ENCODE measurements at places on chromosomes 5 and 9.

- DNase-seq = no peak
- H3K4me1 ChIP-seq = peaks cover 2% of the 10 kb centered on the region
- peaks cover 3% of the 10 kb centered on the region for H3K36me3 ChIP-seq
- no peak overlapping the region for H3K4me3 ChIP-seq
Measured at GRCh38 chr9:110432253-110432652, 94.6 kb upstream of the TXNDC8 start.

GRCh38 chr5:132389585-132390286, 20.2 kb downstream of the SLC22A5 start:
- peak overlapping the region; percentile 39 for H3K4me3 ChIP-seq
- peak; percentile 97 for DNase-seq
- no peaks in the 10 kb centered on the region for H3K27me3 ChIP-seq
- H3K4me1 ChIP-seq = peaks cover 68% of the 10 kb centered on the region

- H3K4me3 ChIP-seq = no peak overlapping the region
- H3K27me3 ChIP-seq = no peaks in the 10 kb centered on the region
- no peaks in the 10 kb centered on the region for H3K36me3 ChIP-seq
- no peaks in the 10 kb centered on the region for H3K4me1 ChIP-seq
Measured at GRCh38 chr5:36029914-36030313, 36.8 kb downstream of the UGT3A2 start.

- no peak for DNase-seq
- peaks cover 49% of the 10 kb centered on the region for H3K4me1 ChIP-seq
- H3K36me3 ChIP-seq = no peaks in the 10 kb centered on the region
- H3K4me3 ChIP-seq = no peak overlapping the region
- H3K27me3 ChIP-seq = no peaks in the 10 kb centered on the region
Measured at GRCh38 chr9:4301971-4302427, 2.1 kb upstream of the GLIS3 start.

GRCh38 chr9:68547417-68547816, 6.7 kb upstream of the TMEM252 start:
- H3K4me3 ChIP-seq = no peak overlapping the region
- H3K27me3 ChIP-seq = no peaks in the 10 kb centered on the region
- H3K4me1 ChIP-seq = no peaks in the 10 kb centered on the region
- H3K36me3 ChIP-seq = no peaks in the 10 kb centered on the region
- DNase-seq = no peak

DNA sequence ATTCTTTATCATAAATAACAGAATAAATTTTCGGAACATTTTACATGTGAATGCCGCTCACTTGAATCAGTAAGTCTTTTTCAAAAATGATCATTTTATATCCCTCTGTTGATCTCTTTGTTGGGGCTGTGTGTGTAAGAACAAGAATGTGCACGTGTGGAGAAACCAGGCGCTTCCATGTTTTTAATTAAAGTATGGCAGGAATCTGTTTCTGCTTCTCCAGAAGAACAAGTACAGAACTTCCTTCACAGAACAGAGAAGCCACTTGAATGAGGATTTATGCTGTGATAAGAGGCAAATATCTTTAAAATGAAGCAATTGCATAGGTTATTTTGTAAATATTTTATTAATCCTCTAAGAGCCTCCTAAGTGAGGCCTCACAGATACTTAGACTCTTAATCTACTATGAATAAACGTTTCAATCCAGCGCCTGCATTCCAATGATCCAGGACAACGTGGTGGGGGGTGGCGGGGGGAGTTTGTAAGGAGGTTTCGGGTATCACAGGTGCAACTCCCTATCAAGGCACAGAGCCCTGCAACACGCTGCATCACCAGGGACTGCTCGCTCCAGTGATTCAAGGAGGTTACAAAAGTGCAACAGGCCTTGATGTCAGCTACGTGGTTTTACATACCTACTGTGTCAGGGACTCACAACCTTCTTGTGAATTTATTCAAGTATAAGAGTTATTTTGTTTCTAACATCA, 409.2 kb downstream of the BNC2 start:
- no peaks in the 10 kb centered on the region for H3K27me3 ChIP-seq
- H3K4me3 ChIP-seq = no peak overlapping the region
- DNase-seq = no peak
- no peak overlapping the region for H3K27ac ChIP-seq

- no peaks in the 10 kb centered on the region for H3K27me3 ChIP-seq
- H3K4me3 ChIP-seq = no peak overlapping the region
- no peak for DNase-seq
- no peak overlapping the region for H3K27ac ChIP-seq
Measured at GRCh38 chr9:121071370-121071755, 3.4 kb upstream of the CNTRL start.

- H3K4me1 ChIP-seq = no peaks in the 10 kb centered on the region
- H3K27me3 ChIP-seq = no peaks in the 10 kb centered on the region
- no peak overlapping the region for H3K27ac ChIP-seq
- no peak for DNase-seq
Measured at GRCh38 chr9:1210954-1211353, 160.8 kb downstream of the DMRT2 start.

DNA sequence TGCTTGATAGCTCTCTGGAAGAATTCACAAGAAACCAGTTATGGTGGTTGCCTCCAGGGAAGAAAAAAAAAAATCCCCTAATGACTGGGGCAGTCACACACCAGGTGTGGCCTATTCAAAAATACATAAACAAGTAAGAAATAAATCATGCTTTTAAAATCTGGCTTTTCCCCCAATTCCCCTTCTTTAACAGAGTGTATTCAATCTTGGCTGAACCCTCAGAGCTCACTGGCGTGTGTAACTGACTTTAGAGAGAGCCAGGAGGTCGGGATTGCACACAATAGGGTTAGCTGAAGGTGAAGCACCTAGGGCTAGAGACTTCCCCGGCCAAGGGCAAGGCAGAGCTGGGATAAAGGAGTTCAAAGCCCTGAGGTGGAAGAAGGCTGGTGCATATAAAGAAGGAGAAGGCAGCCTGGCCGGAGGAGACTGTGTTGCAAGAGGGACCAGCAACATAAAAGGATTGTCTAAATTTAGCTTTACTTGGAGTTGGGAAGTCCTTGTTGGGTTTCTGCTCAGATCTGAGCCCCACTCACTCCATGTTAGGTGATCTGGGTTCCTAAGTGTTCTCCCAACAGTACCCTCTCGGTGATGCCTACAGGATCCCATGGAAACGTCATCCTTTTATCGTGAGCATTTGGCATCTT, 19.7 kb downstream of the FNBP1 start:
- DNase-seq = no peak
- H3K36me3 ChIP-seq = peaks cover 9% of the 10 kb centered on the region
- no peaks in the 10 kb centered on the region for H3K27me3 ChIP-seq
- H3K27ac ChIP-seq = peak overlapping the region; percentile 14
- H3K4me1 ChIP-seq = peaks cover 38% of the 10 kb centered on the region

DNA sequence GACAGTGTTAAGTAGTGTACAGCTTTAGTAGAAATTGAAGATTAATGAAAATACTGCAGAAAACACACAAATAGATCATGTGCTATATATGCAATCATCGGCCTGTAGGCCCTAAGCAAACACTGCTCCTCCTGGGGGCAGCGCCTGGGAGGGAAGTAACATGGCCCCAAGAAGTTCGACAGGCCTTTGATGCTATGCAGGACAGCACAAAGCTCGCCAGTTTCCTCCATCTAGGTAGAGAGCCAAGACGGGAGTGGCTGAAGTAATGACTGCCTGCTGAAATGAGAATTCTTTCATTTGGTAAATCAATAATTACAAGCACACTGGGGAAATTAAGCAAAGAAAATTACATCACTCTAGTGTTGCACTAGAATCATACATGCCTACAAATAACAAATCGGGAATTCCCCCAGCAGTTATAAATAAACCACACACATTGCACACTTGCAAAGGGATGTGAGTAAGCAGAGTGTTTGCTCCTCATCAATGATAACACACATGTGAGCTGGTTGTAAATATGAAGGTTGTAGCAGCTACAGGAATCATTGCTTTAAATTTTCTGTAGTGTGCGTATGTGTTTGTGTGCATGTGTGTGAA, 219.9 kb upstream of the NFIL3 start:
- H3K36me3 ChIP-seq = no peaks in the 10 kb centered on the region
- H3K27ac ChIP-seq = no peak overlapping the region
- peaks cover 10% of the 10 kb centered on the region for H3K27me3 ChIP-seq
- no peak for DNase-seq
- H3K4me1 ChIP-seq = no peaks in the 10 kb centered on the region
- H3K4me3 ChIP-seq = no peak overlapping the region

GRCh38 chr9:96551403-96551802, 68.2 kb downstream of the CDC14B start:
- no peak for DNase-seq
- no peaks in the 10 kb centered on the region for H3K27me3 ChIP-seq
- H3K27ac ChIP-seq = no peak overlapping the region

DNA sequence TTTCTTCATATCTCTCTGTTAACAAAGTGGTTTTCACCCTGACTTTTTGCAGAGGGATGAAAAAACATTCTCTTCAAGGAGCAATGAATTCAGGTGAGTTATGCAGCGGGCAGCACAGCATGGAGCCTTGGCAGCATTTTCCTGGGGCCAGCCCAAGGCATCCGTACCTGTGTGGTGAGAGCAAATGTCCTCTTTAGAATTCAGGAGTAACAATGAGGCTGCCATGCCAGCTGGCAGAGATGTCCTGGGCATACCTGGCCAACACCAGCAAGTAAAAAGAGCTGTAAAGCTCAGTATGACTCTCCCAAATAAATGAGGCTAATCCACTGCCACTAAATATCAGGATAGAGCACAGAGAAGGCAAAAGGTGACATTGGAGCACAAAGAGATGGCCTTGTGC, 277.6 kb upstream of the TRPC7 start:
- no peaks in the 10 kb centered on the region for H3K36me3 ChIP-seq
- H3K4me3 ChIP-seq = no peak overlapping the region
- H3K27me3 ChIP-seq = no peaks in the 10 kb centered on the region
- no peak for DNase-seq
- H3K27ac ChIP-seq = no peak overlapping the region

DNA sequence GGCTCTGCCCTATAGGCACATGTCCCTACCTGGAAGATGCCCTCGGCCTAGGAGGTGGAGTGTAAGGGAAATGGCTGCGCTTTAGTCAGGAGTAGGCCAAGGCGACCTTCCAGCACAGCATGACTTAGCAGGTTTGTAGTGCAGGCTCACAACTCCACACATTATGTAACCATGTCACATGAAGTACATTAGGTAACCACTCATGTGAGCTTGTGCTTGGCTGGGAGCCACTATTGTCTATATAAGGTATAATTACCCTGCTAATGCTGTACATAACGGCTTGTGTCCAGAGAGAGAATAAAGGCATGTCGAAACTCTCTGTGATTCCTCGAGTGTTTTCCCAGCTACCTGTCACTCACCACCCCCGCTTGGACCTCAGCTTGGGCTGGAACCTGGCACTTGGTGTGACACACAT, 74.9 kb downstream of the CAMK4 start:
- H3K27me3 ChIP-seq = peaks cover 15% of the 10 kb centered on the region
- H3K36me3 ChIP-seq = no peaks in the 10 kb centered on the region
- no peak overlapping the region for H3K4me3 ChIP-seq
- no peak overlapping the region for H3K27ac ChIP-seq

GRCh38 chr9:79213417-79214125, 358.2 kb upstream of the TLE4 start:
- H3K36me3 ChIP-seq = no peaks in the 10 kb centered on the region
- no peak overlapping the region for H3K4me3 ChIP-seq
- H3K4me1 ChIP-seq = no peaks in the 10 kb centered on the region

GRCh38 chr5:132020568-132021339, 9.3 kb upstream of the ACSL6 start:
- no peaks in the 10 kb centered on the region for H3K4me1 ChIP-seq
- DNase-seq = no peak
- no peak overlapping the region for H3K27ac ChIP-seq
- H3K36me3 ChIP-seq = no peaks in the 10 kb centered on the region
- H3K27me3 ChIP-seq = peaks cover 69% of the 10 kb centered on the region

DNA sequence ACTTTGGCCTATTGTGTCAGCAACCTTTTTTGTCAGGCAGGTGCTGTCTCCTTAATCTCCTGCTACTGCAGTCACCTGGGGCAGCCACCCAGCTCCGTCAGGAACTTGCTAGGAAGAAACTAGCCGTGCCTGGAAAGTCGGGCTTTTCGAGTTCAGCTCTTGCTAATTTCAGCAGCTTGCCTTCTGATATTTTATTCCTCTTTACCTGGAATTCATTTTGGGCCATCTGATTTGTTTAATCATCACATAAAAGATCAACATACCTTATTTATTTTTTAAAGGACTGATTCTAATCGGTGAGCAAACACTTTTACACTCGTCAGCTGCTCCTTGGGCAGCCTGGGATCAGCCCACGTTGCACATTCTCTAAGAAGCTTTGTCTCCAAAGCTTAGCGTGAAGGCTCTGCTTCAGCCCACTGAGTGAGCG, 42.2 kb downstream of the PRLR start:
- no peak for DNase-seq
- H3K4me1 ChIP-seq = no peaks in the 10 kb centered on the region
- no peak overlapping the region for H3K27ac ChIP-seq
- no peak overlapping the region for H3K4me3 ChIP-seq

- H3K4me3 ChIP-seq = no peak overlapping the region
- DNase-seq = no peak
- H3K27me3 ChIP-seq = no peaks in the 10 kb centered on the region
Measured at GRCh38 chr5:43314724-43315123, 1.5 kb upstream of the HMGCS1 start.

GRCh38 chr5:57166276-57166675, 7.6 kb upstream of the GPBP1 start:
- no peak overlapping the region for H3K27ac ChIP-seq
- H3K4me3 ChIP-seq = no peak overlapping the region
- H3K36me3 ChIP-seq = no peaks in the 10 kb centered on the region
- DNase-seq = no peak
- no peaks in the 10 kb centered on the region for H3K4me1 ChIP-seq

- DNase-seq = no peak
- H3K27ac ChIP-seq = no peak overlapping the region
- H3K4me3 ChIP-seq = no peak overlapping the region
- H3K27me3 ChIP-seq = no peaks in the 10 kb centered on the region
- peaks cover 15% of the 10 kb centered on the region for H3K4me1 ChIP-seq
Measured at GRCh38 chr5:80757290-80757689, 102.5 kb upstream of the DHFR start.

- H3K36me3 ChIP-seq = no peaks in the 10 kb centered on the region
- H3K4me1 ChIP-seq = peaks cover 38% of the 10 kb centered on the region
- DNase-seq = no peak
- peak overlapping the region; percentile 98 for H3K27ac ChIP-seq
- peak overlapping the region; percentile 69 for H3K4me3 ChIP-seq
Measured at GRCh38 chr5:98308960-98309359, 464.5 kb upstream of the RGMB start.

All from osteocyte (in vitro differentiated cells).